ENCODE measurements at places on chromosomes 7 and 10.

DNA sequence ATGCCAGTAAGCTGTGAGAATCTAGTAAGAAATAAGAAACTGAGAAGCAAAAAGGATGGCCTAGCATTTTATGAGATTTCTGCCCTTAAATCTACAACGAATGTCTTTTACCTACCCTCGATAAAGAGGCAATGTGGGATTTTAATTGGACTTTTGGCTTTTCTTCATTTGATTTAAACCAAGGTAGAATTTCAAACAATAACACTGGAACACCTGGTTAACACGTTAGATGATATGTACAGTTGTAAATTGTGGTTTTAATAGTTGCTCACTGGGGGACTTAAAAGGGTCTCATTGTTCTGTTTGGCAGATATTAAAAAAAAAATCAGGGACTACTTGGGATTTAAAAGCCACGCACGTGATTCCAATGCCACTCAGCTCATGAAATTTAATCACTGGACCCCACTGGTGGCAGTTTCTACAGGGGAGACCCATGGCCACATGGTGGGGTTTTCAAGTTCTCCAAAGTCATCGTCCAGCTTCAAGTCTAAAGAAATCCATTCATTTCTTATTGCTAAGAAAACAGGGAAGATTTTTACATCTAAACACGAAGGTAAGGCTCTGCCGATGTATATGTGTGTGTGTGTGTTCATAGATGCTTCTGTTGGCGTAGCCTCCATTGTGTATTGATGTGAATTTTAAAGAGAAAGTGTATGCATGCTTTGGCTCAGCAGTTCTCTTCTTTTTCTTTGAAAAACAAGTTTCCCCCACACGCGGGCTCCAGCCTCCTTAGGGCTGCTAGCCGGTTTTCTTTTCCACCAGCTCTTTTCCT, 588.6 kb upstream of the MKI67 start:
- DNase-seq, result no peak

DNA sequence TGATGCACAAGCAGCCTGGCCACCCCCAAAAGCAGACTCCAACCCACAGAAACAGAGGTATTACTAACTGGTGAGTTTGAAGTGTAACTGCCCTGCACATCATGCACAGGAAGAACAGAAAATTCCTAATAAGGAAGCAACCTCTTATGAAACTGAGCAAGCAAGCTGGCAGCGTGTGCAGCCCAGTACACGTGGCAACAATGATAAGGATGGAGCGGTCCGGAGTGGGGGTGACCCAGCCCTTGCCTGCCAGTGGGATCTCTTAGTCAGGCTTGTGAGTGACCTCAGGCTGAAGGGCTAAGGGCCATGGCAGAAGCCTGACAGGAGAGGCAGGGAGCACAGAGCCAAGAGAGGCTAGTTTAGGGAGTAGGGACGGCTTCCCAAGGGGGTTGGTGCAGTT, 22.1 kb upstream of the AOAH start:
- no peak for DNase-seq

- DNase-seq, result no peak
Measured at GRCh38 chr10:125054669-125055268, 105.6 kb downstream of the CTBP2 start.

GRCh38 chr7:3283130-3283704, 17.8 kb upstream of the SDK1 start:
- no peak for DNase-seq

- DNase-seq, result no peak
Measured at GRCh38 chr10:22435650-22436049, 90.4 kb downstream of the SPAG6 start.

- no peak for DNase-seq
Measured at GRCh38 chr10:72255977-72256729, 17.6 kb upstream of the DDIT4 start.

DNA sequence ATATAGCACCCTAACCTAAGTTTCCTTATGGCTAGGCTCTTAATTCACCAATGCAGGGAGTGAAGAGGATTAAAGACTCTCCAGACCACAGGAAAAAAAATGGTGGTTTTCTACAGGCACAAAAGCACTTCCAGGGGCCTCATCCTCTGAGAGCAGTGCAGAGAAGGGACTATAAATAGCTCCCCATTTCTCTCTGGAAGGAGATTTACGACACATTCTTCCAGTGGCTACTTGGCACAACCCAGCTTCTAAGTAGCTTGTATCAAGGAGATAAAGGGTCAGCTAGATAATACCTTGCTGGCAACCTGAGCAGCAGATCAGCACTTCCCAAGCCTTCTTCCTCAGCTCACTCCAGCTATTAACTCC, 73.5 kb downstream of the CRPPA start:
- no peak for DNase-seq

GRCh38 chr7:122914812-122915211, 28.6 kb upstream of the CADPS2 start:
- DNase-seq, result no peak

DNA sequence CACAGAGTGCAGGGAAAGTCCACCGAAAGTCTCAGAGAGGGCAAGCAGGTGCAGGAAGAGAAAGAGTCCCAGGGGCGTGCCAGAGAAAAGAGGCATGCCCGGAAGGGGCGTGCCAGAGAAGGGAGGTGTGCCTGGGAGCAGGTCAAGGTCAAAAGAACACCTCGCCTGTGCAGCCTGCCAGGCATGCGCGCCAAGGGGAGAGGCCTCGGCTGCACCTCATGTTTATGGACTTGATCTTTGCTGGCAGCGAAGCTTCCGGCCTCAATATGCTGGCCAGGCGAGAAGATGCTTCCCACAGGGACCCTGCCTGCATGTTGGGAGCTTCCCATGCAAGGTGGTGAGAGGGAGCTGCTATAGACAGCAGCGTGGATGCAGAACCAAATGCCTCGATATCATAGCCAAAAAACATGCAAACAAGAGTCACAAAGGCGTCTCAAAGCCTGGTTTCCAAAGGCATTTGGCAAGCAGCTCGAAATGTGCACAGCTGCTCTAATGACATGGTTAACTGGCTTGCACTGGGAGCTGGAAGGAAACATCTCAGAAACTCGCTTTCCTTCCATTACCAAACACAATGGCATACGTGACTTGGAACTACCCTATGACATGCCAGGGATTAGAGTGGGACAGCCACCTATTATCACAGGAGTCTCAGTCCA, 192.5 kb upstream of the PPP2R2D start:
- no peak for DNase-seq

- no peak for DNase-seq
Measured at GRCh38 chr7:44133295-44133694, 7.8 kb downstream of the MYL7 start.

GRCh38 chr7:143452495-143452894, 9.2 kb downstream of the TAS2R60 start:
- no peak for DNase-seq

GRCh38 chr7:159156436-159157245, 12.0 kb upstream of the VIPR2 start:
- no peak for DNase-seq

- no peak for DNase-seq
Measured at GRCh38 chr10:31962826-31963588, 34.4 kb upstream of the ARHGAP12 start.

DNA sequence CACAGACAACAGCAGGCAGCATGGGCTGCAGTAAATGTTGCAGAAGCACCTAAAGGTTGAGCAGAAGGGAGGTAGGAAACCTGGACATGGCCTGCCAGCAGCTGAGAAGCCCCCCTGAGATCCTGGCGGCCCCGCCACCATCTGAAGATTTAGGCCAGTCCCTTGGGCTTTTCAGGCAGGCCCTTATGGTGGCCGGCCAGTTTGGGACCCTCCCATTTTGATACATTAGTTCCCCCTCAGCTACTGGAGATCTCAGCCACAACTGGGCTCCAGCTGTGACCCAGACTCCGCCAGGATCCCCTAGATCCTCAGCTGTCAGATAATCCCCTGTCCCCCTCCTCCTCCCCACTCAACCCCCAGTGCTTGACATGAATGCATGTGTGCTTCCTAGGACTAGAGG, 34.4 kb downstream of the ZNF783 start:
- no peak for DNase-seq

- no peak for DNase-seq
Measured at GRCh38 chr10:75400163-75400770, 1.3 kb downstream of the ZNF503 start.

GRCh38 chr10:69497231-69497561, 45.9 kb downstream of the TSPAN15 start:
- DNase-seq, result no peak

DNA sequence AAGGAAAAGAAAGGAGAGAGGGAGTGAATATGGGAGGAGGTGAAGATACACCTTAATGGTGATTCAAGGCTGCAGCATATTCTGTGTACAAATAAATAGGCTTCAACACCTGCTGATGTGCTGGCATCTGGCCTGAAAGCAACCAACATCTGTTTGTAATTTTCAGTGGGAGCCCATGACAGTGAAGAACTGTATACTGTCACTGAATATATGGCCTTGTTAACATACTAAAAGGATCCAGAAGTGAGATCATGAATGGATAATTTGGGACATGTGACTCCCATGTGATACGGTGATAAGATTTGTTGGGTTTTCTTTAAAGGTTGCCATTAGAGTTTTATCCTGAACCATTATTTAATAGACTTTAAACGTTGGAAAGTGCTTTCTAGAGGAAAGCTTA, 459.3 kb downstream of the CNTNAP2 start:
- DNase-seq, result no peak

GRCh38 chr7:110941385-110941784, 149.5 kb upstream of the LRRN3 start:
- DNase-seq, result no peak

GRCh38 chr10:124325633-124325914, 93.1 kb downstream of the OAT start:
- no peak for DNase-seq

- DNase-seq, result no peak
Measured at GRCh38 chr7:80273327-80273726, 138.7 kb downstream of the GNAI1 start.

DNA sequence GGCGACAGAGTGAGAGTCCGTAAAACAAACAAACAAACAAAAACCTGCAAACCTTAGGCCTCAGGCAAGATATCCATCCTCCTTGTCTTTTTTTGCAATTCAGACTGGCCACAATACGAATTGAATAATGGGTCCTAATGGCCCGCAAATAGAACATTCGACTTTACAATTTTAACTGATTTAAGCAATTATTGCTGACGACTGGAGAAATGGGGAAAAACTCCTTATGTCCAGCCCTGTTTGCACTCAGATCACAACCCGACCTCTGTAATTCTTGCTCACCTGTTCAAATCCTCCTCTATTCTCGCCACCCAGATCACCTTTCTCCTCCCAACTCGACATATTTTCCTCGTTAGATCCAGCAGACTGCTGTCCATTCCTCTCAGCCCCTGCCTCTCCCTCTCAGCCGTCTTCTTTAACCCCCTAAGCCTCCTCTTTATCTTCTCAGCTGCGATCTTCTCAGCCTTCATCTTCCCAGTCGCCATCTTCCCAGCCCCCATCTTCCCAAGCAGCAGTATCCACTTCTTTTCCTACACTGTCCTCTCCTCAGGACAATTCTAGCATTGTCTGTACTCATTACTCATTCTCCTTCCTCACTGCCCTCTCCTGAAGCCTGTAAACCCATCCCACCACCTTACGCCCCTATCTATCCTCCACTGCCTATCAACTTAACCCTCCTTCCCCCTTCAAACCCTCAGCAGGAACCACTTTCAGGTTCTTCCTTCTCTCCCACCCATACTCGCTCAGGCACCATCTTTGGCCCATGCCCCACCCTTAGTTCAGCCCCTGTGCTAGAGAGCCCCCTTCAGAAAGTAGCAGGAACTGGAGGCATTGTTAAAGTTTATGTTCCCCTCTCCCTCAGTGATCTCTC, 61.8 kb downstream of the LRRC17 start:
- no peak for DNase-seq

DNA sequence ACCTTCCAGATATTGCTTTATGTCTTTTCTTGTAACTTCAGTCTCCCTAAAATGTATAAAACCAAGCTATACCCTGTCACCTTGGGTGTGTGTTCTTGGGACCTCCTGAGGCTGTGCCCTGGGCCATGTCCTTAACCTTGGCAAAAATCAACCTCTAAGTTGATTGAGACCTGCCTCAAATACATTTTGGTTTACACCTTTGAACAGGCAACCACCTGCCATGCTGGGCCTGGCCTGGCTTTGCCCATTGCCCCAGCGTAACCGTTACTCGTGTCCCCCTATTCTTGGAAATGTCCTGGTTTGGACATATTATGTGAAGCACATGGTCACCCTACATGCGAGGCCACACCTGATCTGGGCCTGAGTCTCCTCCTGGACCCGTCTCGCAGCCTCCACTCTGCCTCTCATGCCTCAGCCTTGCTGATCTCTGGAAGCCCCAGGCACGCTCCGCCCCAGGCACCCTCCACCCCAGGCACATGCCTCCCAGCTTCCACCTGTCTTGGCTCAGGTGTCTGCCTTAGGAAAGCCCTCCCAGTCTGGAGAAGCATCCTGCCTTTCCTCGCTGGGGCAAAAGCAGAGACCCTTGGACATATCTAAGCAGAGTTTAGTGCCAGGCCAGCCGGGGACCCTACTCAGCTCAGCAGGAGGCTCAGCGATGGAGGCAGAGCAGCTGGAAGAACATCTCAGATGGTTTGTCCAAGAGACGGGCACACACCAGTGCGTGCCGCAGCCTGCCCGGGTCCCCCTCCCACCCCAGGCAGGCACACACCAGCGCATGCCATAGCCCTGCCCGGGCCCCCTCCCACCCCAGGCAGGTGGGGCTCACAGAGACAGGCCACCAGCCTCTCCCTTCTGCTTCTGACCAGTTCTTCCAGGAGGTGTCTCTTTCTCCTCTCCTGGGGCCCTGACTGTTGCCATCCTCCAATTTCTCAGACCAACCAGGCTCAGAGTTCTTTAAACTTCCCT, 4.0 kb upstream of the VIPR2 start:
- no peak for DNase-seq

GRCh38 chr7:128937647-128938543, at the start of gene IRF5:
Gene IRF5 (plus strand): TSS chr7:128937927. CDS start chr7:128942082, 4,155 bp downstream.
- DNase-seq, result no peak

DNA sequence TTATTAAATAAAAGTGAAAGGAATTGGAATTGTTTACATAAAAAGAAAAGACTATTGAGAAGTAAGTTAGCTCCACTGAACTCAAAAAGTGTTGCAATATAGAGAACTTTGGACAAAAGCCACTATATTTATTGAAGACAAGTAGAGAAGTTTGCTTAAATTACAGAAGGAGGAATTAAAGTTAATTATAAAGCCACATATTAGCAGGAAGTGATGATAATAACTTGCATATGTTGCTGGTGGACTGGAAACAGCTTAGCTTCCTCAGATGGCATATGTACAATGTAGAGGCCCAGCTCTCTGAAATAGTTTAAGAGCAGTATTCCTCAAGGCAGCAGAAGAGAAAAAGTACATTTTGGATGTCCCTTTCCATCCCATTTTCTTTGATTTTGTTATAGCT, 400.7 kb downstream of the GATA3 start:
- no peak for DNase-seq

All from activated naive CD8-positive, alpha-beta T cell treated with anti-CD3 and anti-CD28 coated beads, Interleukin-2, amount 50 U/mL, for 16 hours (primary cell).